ENCODE measurements at places on chromosomes 2 and 18. TPM values are rescaled to one million over a fixed set of nuclear protein-coding genes. Genes with fewer than 3 reads are reported as not detected.

Gene CFC1
- not detected for total RNA-seq

Gene INO80C
- total RNA-seq = 13.3 TPM

Gene TUBB8B
- not detected for total RNA-seq

Gene RTKN
- 13.8 TPM for total RNA-seq

Gene ERBB4
- not detected for total RNA-seq

Gene IL1RL1
- not detected for total RNA-seq

Gene REG3G
- not detected for total RNA-seq

DNA sequence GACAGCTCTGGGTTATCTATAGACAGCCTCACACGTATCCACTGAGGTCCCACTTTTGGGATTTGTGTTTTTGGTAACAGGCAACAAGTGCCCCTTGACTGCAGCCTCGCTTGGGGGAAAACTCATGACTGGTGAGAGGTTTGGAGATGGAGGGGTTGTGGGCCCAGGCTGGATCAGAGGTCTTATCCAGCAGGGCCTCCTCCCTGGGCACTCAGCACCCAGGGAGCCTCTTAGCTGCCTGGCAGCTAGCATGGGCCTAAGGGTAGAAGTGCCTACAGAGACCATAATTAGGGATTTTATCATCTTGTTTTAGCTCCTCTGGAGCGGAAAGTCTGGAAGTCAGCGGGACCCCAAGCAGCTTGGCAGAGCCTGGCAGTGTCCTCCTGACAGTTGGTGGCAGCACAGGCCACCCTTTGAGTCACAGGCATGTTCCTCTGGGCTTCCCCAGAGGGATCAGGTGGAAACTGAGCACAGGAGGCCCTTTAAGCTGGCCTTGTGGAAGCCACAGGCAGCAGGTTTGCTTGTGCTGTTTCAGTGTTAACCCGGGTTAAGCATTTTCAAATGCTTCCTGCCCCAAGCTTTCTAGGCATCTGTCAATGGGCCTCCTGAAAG lies 143.1 kb downstream of the KCTD1 start:
- peak; percentile 26 for DNase-seq

DNA sequence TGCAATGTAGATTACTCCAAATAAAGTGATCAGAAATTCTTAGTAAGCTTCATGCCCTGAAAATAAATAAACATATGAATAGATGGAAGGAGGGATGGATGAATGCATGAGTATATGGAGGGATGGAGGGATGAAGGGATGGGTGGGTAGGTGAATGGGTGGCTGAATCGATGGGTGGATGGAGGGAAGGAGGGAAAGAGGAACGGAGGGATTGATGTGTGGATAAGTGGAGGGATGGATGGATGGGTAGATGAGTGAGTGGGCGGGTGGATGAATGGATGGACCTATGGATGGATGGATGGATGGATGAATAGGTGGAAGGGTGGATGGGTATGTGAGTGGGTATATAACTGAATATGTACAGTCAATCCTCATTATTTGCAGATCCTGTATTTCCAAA lies 276.7 kb upstream of the ACVR2A start:
- DNase-seq = no peak

- DNase-seq = peak; percentile 89
Measured at GRCh38 chr2:9310377-9310776, 103.8 kb downstream of the ASAP2 start.

DNA sequence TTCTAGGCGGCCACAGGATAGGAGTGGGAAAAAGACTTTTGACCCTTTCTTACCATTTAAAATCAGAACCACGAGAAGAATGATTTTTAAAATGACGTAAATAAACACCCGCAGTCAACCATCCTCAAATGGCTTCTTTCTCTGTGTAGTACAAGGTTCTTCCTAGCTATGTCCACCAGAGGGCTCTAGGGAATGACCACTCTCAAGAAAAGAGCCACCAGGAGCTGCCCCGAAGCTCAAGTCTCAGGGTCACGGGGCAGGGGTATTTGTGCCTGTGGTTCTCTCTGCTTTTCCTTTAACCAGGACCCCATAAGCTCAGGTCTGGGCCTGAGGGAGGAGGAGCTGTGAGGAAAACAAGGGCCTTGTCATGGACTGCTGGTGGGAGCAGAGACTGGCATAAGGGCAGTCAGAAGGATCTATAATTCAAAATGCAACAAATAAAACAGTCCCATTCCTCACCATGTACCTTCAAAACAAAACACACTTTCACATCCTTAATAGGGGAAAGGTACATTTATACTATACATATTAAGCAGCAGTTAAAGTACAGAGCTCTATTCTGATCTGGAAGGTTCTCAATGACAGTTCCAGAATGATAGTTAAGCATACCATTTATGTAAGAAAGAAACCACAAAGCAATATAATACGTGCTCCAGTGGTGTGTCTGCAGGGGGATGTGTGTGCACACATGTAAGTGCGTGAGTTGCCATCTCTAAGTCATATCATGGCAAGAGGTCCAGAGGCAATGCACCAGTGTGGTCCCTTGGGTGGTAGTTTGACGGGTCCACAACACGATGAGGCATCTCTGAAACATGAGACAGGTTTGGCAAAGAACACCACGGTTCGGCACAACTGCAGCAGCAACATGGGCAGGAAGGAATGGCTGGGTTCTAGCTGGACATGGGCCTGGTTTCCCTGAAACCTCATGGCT lies 18.6 kb downstream of the LYPD1 start:
- DNase-seq = peak; percentile 51

DNA sequence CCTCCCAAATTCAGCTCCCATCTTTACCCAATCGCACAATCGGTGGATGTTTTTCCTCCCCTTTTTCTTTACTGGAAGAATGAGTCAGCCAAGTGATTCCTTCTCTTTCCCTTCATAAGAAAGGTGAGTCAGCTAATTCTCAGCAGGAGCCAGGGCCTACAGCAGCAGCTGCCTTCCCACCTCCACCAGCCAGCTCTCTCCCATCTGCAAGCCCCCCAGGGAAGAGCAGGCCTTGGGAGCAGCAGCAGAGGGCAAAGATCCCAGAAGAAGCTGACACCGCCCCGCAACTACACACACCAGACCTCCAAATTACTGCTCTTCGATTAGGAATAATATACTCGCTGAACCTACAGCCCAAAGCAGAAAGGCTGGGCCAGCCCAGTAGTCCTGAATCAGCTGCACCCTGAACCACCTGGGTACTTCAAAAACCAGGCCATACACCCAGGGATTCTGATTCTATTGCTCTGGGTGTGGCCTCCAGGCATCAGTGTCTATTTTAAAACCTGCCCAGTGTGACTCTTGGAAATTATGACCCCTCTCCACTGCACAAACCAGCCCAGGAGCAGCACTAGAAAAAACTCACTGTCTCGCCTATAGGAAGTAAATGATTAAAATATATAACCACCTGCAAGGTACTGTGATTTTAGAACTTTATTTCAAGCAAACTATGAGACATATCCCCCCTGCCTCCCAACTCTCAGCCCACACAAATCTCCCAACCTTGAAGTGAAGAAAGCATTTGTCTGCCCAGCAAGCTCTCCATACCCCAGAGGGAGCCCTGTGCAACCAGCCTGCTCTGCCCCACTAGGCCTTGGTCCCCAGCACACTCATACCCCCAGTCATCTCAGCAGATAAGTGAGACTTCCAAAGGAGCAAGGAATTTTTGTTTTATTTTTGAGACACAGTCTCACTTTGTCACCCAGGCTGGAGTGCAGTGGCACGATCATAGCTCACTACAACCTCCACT lies 7.3 kb downstream of the SFXN5 start:
- DNase-seq = peak; percentile 79

DNA sequence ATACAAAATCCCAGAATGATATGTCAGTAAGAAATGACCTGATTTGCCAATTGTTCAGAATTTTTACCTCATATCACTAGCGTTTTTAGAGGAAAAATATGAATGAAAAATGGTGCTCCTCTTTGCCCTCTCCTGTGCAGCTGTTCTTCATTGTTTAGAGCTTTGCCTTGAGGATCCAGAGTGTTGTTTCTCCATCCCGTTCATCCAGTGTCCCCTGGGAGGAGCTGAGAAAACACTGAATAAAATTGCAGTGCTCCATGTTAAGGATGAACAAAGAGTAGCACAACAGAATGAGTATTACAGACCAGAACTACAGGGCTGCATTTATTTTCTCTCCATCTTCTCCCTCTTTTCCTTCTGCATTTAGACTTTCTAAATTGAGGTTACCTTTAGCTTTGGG lies 133.1 kb downstream of the ADCYAP1 start:
- no peak for DNase-seq

DNA sequence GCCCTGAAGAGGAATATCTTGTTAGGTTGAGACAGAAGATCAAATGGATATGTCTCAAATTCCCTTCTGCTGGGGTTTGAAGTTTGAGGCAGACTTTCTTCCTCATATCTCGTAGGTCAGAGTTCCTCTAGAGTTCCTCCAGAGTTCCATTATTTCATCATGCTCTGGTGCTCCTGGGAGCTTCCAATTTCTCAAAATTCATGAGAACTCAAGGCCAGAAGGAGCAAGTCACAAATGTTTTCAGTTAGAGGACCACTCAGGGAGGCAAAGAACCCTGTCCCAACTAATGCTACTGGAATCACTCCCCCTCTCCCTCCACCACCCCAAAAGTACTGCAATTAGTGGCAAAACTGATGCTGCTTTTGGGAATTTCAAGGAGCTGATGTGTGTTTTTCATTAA lies 115.7 kb upstream of the RBMS1 start:
- DNase-seq = no peak

All from HFFc6 (cell line).